ENCODE measurements at places on chromosomes 7 and 10.

- no peak for DNase-seq
These were observed 37.7 kb downstream of the INSYN2A start for GRCh38 chr10:127158662-127159061.

DNA sequence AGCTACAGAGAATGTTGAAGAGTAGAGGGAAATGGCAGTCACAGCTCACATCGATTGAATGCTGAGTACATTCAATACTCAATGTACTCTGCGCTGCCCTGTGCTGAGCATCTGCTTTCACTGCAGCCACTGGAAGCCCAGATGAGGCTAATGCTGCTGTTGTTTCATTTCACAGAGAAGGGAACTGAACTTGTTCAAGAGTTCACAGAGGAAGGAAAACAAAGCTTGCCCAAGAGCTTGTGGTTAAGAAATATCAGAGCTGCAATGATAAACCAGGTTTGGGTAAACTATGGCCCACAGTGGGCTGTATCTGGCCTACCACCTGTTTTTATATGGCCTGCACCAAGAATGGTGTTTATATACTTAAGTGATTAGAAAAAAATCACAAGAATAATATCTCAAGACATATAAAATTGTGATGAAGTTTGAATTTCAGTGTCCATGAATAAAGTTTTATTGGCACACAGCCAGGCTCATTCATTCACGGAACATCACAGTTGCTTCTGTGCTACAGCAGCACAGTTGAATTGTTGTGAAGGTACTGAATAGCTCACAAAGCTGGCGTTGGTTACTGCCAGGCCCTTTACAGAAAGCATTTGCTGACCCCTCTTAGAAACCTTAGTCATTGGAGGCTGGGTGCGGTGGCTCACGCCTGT is 64.1 kb downstream of the CFAP58 start:
- DNase-seq = no peak

- DNase-seq = no peak
These were observed 39.5 kb downstream of the CNPY1 start for GRCh38 chr7:155506854-155507337.

GRCh38 chr7:102089175-102090098 is 197.2 kb upstream of the SH2B2 start:
- DNase-seq = no peak

DNA sequence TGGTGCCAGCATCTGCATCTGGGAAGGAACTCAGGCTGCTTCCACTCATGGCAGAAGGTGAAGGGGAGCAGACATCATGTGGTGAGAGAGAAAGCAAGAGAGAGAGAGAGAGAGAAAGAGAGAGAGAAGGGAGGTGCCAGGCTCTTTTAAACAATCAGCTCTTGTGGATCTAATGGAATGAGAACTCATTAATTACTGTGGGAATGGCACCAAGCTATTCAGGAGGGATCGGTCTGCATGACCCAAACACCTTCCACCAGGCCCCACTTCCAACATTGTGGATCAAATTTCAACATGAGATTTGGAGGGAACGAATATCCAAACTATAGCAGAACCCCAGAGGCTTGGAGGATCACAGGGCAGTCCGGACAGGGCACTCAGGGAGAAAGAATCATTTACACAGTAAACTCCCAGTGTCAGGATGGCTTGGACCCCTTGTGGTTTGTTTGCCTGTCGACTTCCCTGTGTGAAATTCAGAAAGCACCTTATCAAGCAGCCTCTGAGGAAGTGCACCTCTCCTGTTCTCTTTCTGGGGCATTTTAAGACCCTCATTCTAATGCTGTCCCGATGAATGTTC is 308.5 kb downstream of the REEP3 start:
- DNase-seq = no peak

GRCh38 chr7:101558742-101559325 is 70.3 kb downstream of the MYL10 start:
- DNase-seq = no peak

- DNase-seq = no peak
These were observed 2.9 kb downstream of the MYL10 start for GRCh38 chr7:101626069-101626671.

- peak; percentile 59 for DNase-seq
These were observed 174.2 kb downstream of the PTN start for GRCh38 chr7:137169282-137169698.

GRCh38 chr7:5598769-5599371 is 175.2 kb upstream of the TNRC18 start:
- DNase-seq = no peak

- no peak for DNase-seq
These were observed 100.1 kb downstream of the CYTH3 start for GRCh38 chr7:6172224-6172909.

DNA sequence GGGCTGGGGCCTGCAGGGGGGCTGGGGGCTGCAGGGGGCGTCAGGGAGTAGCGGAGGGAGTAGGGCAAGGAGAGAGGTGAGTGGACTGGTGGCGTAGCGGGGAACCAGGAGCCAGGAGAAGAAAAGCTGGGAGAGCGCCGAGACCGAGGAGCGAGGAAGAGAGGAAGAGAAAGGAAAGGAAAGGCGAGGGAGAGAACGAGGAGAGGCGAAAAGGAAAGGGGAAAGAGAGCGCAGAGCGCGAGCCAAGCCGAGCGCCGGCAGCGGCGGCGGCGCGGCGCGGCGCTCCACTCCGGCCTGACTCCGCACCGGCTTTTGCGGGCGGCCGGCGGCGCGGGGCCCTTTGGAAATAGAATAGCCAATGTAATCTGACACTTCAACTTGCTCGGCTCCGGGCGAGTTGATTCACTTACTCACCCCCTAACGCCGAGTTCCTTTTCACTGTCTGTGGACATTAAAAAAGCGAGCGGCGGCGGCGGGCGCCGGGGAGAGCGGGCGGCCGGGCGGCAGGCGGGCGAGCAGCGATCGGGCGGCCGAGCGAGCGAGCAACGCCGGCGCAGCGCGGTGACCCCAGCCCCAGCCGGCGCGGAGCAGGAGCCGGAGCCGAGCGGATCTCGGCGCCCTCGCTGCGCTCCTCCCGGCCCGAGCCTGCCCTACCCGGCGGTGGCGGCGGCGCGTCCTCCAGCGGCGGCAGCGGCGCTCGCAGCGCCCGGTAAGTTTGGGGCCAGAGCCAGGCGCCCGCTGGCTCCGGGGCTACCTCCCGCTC is at the start of gene ZMIZ1:
Gene ZMIZ1, plus strand, starts transcription at position 405 of the 763 bp plus-strand sequence. CDS start 132,667 bp downstream, outside the sequence.
- peak; percentile 81 for DNase-seq

DNA sequence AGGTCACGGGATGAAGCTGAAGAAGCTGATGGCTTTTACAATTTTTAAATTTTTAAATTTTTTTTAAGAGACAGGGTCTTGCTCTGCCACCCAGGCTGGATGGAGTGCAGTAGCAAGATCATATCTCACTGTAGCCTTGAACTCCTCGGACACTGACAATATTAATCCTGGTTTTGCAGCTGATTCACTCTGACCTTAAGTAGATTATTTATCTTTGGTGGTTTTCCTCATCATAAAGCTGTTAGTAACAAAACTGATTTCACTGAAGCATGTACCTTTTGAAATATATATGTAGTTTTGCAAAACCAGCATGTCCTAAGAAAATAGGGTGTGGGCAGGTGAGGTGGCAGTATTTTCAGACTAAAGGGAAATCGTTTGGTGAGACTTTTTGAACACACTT is 56.0 kb downstream of the DYNC2I1 start:
- DNase-seq = no peak

DNA sequence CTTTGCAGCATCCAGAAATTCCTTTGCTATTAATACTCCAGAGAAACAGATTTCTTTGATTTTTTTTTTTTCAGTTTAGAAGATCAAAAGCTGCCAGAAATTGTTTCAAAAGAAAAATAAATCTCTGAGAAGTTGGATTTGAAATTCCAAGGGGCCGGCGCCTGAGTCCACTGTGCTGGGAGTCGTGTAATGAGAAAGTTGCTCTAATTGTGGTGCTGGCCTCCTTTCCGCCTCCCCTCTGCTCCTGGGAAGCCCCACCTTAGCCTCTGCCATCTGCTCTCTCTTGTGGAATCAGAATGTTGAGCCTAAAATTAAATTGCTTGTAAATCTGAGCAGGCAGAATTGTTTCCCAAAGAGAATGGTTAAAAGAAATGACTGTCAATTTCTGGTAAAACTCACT is 93.3 kb downstream of the EMX2 start:
- no peak for DNase-seq

- no peak for DNase-seq
These were observed 111.6 kb downstream of the PHTF2 start for GRCh38 chr7:77910124-77910523.

DNA sequence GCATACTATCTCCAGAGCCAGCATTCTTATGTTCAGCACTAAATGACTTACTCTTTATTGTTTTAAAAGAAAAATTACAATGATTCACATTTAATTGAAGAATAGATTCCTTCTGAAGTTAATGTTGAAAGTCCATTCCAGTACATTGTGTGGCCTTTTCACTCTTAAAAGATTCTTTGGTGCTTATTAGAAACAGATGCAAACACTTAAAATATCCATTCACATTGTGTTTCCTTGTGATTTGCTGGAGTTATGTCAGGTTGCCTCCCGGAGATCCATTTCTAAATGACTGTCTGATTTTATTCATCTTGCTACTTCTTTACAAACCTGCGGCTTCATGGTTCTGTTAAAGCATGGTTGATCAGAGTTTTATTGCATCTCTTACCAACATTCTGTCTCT is 152.8 kb downstream of the FOXP2 start:
- no peak for DNase-seq

DNA sequence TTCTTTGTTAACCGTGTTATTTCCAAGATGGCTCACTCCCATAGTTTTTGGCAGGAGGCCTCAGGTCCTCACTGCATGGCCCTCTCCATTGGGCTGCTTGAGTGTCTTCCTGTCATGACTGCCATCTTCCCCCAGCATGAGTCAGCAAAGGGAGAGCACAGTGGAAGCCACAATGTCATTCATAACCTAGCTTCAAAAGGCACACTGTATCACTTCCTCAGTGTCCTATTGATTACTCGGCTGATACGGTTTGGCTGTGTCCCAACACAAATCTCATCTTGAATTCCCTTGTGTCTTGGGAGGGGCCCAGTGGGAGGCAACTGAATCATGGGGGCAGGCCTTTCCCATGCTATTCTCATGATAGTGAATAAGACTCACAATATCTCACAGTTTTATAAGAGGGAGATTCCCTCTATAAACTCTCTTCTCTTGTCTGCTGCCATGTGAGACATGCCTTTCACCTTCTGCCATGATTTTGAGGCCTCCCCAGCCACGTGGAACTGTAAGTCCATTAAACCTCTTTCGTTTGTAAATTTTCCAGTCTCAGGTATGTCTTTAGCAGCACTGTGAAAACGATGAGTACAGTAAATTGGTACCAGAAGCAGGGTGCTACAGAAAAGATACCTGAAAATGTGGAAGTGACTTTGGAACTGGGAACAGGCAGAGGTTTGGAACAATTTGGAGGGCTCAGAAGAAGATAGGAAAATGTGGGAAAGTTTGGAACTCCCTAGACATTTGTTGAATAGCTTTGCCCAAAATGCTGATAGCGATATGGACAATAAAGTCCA is 106.5 kb downstream of the PRLHR start:
- DNase-seq = no peak

DNA sequence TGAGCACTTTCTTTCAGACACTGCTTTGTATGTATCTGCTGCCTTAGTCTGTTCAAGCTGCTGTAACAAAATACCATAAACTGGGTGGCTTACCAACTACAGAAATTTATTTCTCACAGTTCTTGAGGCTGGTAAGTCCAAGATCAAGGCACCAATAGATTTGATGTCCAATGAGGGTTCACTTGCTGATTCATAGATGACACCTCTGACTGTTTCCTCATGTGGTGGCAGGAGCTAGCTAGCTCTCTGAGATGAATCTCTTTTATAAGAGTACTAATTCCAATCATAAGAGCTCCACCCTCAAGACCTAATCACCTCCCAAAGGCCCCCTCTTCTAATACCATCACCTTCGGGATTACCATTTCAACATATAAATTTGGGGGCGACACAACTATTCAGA is 76.6 kb upstream of the ADO start:
- no peak for DNase-seq

GRCh38 chr10:110918643-110919348 is at the start of gene BBIP1:
Gene BBIP1 (minus strand): TSS chr10:110919180. CDS start chr10:110918157, 1,023 bp downstream.
- DNase-seq = peak; percentile 100

DNA sequence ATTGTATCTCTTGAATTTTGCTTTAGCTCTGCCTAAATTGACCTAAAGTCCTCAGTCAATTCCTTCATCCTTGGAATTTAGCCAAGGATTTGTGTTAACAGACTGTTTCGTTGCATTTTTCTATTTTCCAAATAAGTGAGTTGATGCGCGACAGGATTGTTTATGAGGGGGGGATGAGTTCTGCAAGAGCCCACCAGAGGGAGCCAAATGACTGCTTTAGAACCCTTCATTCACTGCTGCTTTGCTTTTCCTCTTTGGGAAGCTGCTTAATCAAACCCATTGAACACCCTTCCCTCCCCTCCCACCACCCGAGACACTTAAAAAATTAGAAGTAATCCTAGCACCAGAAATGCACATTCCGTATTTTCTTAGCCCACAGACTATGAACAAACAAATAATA is 33.7 kb upstream of the PTF1A start:
- peak; percentile 15 for DNase-seq

GRCh38 chr10:109062371-109062770 is 860.9 kb downstream of the XPNPEP1 start:
- no peak for DNase-seq

- no peak for DNase-seq
These were observed 40.2 kb downstream of the ZNF365 start for GRCh38 chr10:62414359-62414758.

GRCh38 chr10:97921581-97922021 is 72.0 kb downstream of the GOLGA7B start:
- no peak for DNase-seq

DNA sequence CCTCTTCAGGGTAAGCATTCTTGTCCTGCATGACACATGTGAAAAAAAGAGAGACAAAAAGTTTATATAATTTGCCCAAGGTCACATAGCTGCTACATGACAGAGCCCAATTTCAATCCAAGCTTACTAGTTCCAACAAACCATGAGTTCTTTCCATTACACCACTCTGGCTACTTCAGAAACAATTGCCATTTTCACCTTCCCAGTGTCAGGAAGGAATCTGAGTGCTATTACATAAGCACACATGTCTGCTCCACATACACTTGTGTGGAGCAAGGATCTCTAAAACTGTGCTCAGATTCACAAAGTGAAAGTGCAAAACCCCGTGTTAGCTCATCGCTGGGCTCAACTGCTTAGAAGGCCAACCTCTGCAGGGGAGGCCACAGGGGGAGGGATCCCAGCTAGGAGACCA is 356.2 kb upstream of the NFE2L3 start:
- DNase-seq = peak; percentile 59

Data from AG09319 (cell line).